Activated T-cell treated with anti-CD3 and anti-CD28 coated beads for 4 hours (primary cell): ENCODE measurements at places on chromosomes 7 and 10.

DNA sequence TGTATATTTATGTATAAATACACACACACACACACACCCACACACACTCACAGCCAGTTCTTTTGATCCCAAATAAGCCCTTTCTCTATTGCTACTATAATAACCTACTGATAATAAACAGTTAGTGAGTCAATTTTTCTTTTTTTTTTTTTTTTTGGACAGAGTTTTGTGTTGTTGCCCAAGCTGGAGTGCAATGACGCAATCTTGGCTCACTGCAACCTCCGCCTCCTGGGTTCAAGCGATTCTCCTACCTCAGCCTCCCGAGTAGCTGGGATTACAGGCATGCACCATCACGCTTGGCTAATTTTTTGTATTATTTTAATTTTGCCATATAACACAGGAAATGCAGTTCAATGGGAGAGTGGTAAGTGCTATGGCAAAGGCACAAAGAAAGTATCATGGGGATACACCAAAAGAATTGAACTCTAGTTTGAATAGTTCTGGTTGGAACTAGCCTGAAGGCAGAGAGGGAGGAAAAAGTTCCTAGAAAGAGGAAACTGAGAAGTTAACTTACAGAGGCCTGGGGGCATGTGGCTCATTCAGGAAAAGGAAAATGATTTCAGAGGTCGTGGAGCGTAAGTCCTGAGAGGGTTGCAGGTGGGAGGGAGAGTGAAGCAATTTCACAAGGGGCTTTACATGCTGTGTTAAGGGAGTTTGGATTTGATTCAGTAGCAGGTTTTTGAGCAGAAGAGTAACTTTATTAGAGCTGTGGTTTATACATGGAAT lies 44.4 kb upstream of the JCAD start:
- DNase-seq, result no peak

DNA sequence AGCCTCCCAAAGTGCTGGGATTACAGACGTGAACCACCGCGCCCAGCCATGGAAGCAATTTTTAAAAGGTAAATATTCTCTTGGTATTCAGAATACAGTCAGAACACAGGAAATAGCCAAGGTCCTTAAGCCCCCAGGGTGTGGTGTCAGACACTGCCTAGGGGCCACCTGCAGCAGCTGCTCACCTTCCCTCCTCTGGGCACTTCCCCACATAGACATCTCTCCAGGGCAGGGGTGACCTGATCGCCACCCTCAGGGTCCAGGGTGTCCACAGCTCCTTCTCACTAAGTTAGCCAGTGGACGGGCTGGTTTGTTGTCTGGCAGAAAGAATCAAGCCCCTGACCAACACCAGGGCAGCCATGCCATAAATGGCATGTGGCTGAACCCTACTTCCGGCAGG lies 15.9 kb downstream of the URGCP start:
- no peak for DNase-seq

DNA sequence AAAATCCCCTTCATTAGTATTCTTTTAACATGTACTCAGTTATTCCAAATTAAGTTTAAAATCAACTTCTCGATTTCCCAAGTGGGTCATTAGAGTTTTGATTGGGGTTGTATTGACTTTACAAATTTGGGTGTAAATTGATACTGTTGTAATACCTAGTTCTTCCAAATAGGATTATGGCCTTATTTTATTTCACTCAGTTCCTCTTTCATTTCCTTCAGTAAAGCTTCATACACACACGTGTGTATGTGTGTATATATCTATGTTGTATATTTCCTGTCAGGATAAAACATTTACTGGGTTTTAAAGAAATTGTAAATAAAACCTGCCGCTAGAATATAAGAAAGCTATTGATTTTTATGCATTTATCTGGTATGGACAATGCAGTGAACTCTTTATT lies 15.9 kb downstream of the YME1L1 start:
- DNase-seq, result no peak

DNA sequence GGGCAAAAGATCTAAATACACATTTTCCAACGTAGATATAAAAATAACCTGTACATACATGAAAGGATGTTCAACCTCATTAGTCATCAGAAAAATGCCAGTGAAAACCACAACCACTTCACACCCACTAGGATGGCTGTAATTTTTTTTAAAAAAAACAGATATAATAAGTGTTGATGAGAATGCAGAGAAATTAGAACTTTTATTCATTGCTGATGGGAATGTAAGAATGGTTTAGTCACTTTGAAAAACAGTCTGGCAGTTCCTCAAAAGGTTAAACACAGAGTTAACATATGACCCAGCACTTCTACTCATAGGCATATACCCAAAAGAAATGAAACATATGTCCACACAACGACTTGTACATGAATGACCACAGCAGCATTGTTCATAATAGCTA lies 32.3 kb upstream of the PRKCQ start:
- DNase-seq, result no peak

DNA sequence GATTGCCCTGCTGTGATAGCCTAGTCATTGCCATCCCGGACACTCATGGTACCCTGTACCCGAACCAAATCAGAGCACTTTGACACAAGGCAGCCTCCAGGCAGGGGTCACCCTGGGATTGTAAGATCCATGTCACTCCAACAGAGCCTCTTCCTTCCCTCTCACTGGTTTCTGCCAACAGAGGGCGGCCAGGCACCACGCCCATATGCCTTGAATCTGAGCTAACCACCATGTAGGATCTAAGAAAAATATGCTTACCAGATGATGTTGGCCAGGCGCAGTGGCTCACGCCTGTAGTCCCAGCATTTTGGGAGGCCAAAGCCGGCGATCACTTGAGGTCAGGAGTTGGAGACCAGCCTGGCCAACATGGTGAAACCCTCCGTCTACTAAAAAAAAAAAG lies 389.2 kb upstream of the KLF6 start:
- no peak for DNase-seq

- no peak for DNase-seq
Observed at GRCh38 chr10:15539262-15539661, 168.2 kb upstream of the FAM171A1 start.

GRCh38 chr10:49231086-49231820 lies 43.1 kb upstream of the TMEM273 start:
- DNase-seq, result no peak

DNA sequence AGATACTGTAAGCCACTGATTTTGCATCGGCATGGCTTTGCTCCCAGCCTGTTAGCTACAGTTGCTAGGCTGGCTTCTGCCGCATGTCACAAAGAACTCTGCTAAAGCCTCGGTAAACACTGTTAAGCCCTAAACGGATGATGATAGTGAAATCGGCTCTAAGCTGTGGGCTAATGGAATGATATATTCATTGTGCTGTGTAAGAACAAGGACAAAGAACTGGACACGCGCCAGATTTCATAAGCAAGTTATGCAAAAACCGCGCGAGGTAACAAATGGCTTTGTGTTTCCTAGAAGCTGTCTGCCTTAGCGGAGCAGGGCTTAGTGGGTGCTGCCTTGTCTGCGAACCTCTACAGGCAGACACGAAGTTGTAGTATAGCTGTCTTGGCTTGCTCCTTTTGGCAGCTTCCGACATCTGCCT lies 331.3 kb upstream of the COBL start:
- DNase-seq, result no peak

- DNase-seq, result no peak
Observed at GRCh38 chr10:92208736-92209135, 82.1 kb downstream of the CPEB3 start.

DNA sequence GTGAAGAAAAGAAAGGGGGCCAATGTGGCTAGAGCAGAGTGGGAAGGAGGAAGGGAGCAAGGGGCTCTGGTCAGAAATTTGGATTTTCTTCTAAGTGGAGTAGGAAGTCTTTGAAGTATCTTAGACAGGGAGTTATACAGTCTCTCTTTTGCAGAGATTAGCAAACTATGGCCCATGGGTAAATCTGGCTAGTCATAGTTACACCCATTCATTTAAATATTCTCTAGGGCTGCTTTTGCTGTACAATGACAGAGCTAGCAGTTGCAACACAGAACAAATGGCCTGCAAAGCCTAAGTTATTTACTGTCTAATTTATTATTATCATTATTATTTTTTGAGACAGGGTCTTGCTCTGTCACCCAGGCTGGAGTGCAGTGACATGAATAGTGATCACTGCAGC lies 10.5 kb upstream of the LAMB4 start:
- no peak for DNase-seq

- no peak for DNase-seq
Observed at GRCh38 chr10:130902929-130903328, 408.6 kb downstream of the TCERG1L start.

DNA sequence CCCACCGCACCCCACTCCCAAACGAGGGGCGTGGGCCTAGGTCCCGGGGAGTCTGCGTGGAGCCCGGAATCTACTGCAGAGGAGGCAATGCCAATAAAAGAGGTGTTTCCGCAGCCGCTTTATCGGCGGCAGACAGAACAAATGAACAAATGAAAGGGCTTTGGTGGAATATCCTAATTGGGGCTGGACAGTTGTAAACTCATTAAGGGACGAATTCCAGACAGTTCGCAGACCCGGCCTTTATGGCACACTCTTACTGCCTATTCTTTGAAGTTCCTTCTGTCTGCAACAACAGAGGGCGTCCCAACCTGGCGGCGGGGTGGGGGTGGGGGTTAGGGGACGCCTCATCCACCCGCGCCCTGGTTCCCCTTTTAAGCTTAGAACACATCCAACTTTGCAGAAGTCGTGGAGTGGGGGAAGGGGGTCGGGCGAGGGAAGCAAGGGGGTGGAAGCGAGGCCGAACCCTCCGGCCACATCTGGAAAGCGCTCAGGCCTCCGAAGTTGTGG lies 4.1 kb downstream of the HOXA9 start:
- no peak for DNase-seq

GRCh38 chr7:149310113-149310836 lies 48.3 kb downstream of the ZNF783 start:
- DNase-seq, result no peak

DNA sequence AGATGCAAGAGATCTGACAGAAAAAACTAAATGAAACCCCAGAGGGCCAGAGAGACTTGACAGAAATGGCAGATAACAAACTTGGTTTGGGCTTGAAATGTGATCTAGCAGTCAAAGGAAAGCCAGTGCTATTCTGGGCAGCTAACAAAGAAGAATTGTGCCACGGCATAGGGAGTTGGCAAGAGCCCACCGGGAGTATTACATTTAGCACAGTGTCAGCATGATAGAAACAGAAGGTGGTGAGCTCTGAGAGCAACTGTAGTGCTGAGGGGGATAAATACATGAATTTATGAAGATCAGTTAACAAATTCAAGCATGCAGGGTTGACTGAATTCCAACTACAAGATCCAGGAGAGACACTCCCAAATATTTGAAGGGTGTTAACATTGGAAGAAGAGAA lies 91.1 kb downstream of the AHCYL2 start:
- no peak for DNase-seq

- DNase-seq, result no peak
Observed at GRCh38 chr10:73717556-73717955, 19.6 kb upstream of the AGAP5 start.

GRCh38 chr10:28242555-28243204 lies 60.2 kb downstream of the MPP7 start:
- no peak for DNase-seq

DNA sequence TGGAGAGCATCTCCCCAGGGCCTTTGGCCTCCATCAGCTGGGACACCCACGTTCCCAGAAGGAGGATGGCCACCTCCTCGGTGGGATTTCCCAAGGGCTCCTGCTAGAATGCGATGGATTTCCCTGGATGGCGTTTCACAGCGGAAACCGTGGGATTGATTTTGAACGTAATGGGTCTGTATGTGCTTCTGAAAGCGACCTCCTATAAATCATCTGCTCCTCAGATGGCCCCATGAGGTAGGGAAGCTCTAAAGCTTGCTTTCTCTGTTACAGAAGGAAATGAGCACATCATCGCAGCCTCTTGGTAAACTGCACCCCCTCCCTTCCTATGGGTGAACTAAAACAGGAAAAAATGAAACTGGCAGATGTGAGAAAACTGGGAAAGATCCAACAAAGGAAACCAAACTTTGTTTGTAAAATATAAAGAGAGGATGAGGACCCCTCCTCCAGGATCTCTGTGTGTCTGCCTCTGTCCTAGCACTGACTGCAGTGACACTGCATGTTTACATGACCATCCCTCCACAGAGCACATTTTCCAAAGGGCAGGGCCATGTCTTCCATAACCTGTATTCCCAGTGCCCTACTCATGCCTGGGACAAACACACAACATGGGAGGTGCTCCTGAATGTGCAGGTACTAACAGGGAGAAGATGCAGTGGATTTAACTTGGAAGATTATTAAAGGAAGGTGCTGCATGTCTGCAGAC lies 57.6 kb downstream of the LYZL1 start:
- DNase-seq, result no peak

DNA sequence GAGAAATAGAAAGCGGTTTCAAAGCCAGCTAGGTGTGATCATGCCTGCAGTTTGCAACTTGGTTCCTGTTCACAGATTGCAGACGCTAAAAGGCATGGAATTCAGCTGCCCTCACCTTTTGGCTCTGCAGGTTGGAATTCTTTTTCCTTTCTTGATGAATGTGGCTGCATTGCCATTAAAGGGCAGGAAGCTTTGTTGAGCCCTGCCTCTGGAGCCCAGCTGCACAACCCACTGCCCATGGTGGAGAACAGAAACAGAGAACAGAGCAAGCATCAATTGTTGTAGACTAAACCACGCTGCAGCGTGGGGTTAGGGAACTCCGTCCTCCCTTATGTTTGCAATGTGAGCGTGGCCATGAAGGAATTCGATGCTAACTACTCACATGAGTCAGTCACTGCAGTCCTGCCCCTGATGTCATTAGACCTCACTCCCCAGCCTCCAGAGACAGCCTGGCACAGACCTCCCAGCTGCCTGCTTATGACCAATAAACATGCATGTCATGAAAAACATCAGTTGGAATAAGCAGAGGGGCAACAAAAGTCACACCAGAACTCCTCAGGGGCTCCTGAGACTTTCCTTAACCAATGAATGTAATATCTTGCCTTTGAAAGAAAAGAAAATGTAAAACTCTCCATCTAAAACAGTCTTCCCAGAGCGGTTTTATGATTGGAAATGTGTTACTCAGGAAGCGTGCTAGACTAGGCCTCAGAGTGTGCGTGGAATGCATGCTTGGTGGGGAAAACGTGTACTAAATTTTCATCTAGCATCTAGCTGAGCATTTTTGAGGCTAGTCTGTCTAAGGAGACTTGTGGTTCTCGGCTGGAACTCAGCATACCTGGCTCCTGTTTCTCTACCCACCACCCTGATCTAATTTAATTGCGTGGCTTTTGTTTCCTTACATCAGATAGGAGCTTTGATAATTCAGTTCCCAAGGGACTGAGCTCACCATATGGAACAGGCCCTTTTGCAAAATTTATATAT lies 232.2 kb downstream of the KIAA1217 start:
- no peak for DNase-seq
